Activated T-cell treated with anti-CD3 and anti-CD28 coated beads, Interleukin-2, amount 50 U/mL, for 4 hours (primary cell): ENCODE measurements at places on chromosomes 7 and 10. TPM values are rescaled to one million over a fixed set of nuclear protein-coding genes. Genes with fewer than 3 reads are reported as not detected.

The PCDH15 gene
- total RNA-seq = not detected

- no peak for DNase-seq
Observed at GRCh38 chr10:4807761-4808507, 18.1 kb upstream of the AKR1E2 start.

The KCP gene
- total RNA-seq = 0.40 TPM

DNA sequence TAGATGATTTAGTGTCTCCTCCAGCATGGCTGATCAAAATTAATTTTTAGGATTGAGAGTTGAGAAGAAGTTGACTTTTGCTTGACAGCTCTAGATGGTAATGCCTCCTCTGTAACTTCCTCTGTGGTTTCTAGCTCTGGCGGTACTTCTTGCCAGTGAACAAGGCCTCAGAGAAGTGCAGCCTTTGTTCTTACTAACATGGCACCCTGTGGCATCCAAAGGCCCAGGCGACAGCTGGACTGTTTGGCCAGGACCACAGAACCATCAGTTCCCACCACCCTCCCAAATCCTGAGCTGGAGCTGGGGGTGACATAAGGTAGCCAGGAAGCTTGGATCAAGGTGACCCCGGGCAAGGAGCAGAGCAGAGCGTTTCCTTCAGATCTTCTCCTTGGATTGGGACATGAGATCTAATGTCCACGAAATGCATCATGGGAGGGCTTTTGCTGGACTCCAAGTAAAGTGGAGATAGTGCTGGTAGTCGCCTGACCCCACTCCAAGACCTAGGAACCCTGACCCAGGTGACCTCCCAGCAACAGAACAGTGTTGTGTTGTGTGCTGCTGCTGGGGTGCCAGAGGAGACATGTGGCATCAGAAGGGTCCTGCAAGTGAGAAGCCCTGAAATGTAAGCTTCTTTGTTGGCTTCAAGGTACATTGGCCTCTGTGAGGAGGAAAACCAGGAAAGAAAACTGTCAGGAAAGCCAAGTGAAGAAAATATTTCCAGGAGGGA is 41.8 kb downstream of the APBB1IP start:
- DNase-seq = peak; percentile 17

GRCh38 chr7:98774884-98775283 is 94.9 kb downstream of the TMEM130 start:
- DNase-seq = no peak

DNA sequence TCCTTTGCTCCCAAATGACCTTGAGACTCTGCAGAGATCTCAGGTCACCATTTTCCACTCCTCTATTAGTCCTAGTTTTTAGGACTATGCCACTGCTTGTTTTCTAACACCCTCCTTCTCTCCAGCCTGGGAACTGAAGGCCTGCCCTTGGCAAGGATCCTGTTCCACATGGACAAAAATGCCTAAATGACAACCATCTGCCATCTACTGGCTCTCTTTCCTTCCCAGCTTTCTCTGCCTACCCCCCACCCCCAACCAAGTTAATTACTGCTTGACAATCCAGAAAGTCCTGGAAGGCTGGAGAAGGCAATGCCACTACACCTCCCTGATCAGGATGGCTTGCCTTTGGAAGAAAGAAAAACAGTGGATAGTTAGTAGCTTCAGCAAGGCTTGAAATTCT is 44.8 kb upstream of the SP8 start:
- DNase-seq = no peak

DNA sequence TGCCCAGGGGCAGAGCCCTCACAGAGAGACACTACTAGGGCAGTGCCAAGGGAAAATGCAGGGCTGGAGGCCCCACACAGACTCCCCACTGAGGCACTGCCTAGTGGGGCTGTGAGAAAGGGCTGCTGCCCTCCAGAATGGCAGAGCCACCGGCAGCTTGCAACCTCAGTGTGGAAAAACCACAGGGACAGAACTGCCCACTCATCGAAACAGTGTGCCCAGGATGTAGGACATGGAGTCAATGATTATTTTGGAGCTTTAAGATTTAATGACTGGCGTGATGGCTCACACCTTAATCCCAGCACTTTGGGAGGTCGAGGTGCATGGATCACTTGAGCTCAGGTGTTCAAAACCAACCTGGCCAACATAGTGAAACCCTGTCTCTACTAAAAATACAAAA is 27.5 kb upstream of the MSS51 start:
- DNase-seq = no peak

- no peak for DNase-seq
Observed at GRCh38 chr10:29243066-29243465, 45.8 kb upstream of the LYZL1 start.

The RTKN2 gene
- total RNA-seq = 2.1 TPM

DNA sequence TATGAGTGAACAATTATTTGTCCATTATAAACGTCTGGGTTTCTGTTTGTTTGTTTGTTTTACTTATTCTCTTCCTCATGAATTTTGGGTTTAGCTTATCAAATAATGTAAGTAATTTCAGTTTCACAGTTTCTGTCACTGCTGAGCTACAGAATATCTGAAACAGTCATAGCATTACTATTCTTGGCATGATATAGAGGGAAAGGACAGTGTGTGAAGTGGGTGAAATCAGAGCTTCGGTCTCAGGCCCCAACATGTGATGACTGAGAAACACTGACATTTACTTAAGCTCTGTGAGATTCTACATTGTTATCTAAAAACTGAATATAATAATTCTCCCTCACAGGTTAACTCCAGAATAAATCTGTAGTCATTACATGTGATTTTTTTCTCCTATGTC is 8.8 kb upstream of the OR6V1 start:
- DNase-seq = no peak

The CYP3A4 gene
- 0.23 TPM for total RNA-seq
